ENCODE measurements at places on chromosomes 3 and 15.

GRCh38 chr3:51798411-51798963, 19.4 kb upstream of the IQCF6 start:
- DNase-seq = no peak

DNA sequence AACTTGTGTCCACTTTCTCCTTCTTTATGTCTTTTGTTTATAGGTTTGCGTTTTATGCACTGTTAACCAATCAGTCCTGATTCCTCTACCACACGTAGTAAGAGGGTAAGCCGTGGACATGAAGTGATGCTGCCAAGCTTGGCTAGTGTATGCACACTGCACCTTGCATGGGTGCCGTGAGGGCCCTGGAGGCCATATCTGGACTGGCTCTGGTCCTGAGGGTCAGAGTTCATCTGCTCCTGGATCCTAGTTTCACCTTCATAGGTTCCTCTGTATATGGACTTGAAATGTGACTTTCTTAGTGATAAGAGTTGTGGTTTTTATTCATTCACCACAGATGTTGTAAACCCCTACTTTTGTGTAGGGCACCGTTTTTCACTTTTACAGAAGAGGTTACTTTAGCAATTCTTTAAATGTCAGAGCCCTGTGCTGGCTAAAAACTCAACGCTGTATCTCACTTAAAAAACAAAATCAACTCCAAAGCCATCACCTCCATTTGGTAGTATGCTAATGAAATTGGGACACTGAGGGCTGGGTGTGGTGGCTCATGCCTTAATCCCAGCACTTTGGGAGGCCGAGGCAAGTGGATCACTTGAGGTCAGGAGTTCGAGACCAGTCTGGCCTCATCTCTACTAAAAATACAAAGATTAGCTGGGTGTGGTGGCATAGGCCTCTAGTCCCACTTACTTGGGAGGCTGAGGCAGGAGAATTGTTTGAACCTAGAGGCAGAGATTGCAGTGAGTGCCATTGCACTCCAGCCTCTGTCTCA, 22.9 kb downstream of the SIAH2 start:
- DNase-seq = no peak

DNA sequence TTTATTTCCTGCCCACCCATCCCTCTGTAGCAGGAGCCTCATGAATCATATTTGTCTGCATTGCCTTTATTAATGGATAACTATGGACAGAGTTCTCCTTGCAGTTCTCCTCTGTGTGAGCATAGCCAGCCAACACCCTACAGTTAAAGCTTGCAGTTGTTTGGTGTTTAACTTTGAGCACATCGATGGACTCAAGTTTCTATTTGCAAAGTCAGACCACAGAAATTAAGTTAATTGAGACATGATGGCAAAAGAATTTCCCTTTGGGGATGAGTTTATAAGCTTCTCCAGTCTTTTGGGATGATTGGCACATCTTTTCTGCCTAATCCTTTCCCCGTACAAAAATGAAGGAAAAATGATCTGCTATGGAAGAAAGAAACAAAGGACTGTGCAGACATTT, 398.9 kb upstream of the THBS1 start:
- no peak for DNase-seq

- no peak for DNase-seq
These were observed 538.2 kb downstream of the FOXP1 start for GRCh38 chr3:71045212-71045916.

GRCh38 chr15:77371850-77372563, 47.9 kb downstream of the PEAK1 start:
- no peak for DNase-seq

DNA sequence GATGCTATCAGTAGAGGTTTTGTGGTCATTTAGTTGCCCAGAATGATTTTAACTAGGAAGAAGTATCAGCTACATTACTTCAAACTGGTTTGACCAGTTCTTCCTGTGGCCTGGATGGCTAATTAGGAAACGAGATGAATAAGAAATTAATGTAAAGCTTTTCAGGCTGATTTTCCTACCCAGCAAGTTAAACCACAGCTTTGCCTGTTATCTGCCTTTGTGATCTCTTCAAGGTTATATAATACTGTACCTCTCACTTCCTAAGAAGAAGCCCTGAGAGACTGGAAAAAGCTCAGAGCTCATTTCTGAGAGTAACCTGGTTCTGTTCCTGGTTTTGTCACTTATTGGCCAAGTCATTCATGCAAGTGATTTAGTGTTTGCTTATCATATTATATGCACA, 782.2 kb upstream of the GOLIM4 start:
- DNase-seq = no peak

DNA sequence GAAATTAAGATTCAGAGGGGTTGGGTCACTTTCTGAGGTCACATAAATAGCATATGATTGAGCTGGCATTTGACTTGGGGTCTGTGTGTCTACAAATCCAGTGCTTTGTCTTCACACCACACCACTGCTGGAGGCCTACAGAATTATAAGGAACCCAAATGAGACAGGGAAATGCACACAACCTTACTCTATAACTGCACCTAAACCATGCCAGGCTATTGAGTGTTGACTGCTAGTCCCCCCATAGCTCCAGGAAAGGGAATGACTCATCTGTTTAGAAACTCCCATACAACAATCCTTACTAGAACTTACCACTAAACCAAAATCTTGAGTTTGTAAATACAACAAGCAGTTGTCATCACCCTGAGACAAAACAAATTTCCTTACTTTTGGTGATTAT, 16.9 kb upstream of the TSC22D2 start:
- DNase-seq = no peak

DNA sequence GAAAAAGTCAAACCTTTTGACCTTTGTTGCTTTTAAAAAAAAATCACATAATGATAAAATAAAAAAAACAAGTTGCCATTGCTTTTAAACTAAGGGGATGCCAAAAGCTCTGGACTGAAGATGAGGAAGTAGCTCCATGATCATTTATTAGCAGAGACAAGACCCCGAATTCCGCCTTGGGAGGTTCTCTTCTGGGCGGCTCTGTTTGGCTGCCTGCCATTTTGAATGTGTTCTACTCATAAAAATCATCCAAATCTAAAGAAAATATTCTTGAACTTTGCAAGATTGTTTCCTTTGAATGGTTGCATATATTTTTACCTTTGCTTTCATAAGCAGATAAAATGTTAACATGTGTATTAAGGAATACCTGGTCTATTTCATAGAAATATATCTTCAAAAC, 63.8 kb downstream of the NCEH1 start:
- DNase-seq = no peak

GRCh38 chr3:117489663-117490079, 780.1 kb downstream of the TUSC7 start:
- DNase-seq = no peak

- DNase-seq = no peak
These were observed 129.6 kb downstream of the NR2F2 start for GRCh38 chr15:96460106-96460505.

DNA sequence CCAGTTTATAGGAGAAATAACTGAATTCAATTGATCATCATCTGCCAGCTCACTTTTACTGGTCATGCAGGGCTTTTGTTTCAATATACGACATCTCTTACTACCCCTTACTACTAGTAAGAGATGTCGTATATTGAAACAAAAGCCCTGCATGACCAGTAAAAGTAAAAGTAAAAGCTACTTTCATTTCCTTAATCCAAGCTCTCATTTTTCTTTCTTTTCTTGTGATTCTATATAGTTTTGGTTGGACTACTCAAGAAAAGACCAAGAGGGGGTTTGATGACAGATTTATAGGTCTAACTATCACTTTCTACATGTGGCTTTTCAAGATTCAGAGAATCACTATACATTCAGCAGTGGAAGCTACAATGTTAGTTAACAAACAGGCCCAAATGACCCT, 1237.3 kb downstream of the ROBO2 start:
- DNase-seq = no peak

GRCh38 chr15:100520132-100520921, 8.4 kb downstream of the CERS3 start:
- DNase-seq = peak; percentile 39

- DNase-seq = no peak
These were observed 260.5 kb downstream of the PTPRG start for GRCh38 chr3:61821823-61822251.

DNA sequence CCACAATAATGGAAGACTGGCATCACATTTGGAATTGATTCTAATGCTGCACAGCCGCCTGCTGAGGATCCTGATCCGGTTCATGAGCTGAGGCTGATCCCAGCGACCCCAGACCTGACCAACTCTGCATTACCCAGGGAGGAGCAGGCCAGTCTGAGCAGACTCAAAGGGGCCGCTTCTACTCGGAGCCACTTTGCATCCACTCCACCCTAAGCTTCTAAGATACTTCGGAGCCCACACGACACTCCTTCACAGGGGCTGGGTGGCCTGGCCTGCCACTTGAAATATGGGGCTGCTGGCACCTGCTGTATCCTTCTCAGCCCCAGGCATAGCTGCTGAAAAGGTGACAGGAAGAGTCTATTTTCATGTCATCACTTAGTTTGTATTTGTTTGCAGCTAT, 33.2 kb upstream of the NSMCE3 start:
- DNase-seq = no peak

GRCh38 chr15:63986751-63987341, 59.4 kb downstream of the DAPK2 start:
- peak; percentile 82 for DNase-seq

GRCh38 chr3:55584030-55584429, 96.9 kb upstream of the WNT5A start:
- no peak for DNase-seq

DNA sequence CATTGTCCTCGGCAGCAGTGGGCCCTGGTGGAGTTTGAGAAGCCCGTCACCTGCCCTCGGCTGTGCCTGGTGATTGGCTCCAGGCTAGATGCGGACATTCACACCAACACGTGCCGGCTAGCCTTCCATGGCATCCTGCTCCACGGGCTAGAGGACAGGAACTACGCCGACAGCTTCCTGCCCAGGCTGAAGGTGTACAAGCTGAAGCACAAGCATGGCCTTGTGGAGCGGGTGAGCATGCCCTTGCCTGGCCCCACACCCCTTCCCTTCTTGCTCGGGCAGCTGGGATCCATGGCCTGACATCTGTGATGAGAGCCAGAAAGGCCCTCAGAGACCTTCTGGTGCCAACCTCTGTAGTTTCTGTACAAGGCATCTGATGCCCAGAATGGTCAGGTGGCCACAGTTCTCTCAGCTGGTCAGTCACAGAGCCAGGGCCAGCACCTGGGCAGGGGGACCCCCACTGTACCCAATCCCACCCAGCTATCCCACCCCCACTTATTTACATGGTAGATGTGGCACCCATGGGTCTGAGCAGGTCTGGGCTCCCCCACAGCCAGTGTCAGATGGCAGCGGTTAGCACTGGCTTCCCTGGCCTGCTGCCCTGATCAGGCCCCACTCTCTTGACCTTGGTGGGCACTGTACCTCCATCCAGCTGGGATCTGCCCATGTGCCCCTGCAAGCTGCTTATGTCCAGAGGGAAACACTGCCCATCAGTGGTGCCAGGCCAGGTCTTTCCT, 124.9 kb downstream of the DNAJB8 start:
- no peak for DNase-seq

GRCh38 chr15:89794627-89795241, 18.6 kb downstream of the MESP2 start:
- DNase-seq = no peak

DNA sequence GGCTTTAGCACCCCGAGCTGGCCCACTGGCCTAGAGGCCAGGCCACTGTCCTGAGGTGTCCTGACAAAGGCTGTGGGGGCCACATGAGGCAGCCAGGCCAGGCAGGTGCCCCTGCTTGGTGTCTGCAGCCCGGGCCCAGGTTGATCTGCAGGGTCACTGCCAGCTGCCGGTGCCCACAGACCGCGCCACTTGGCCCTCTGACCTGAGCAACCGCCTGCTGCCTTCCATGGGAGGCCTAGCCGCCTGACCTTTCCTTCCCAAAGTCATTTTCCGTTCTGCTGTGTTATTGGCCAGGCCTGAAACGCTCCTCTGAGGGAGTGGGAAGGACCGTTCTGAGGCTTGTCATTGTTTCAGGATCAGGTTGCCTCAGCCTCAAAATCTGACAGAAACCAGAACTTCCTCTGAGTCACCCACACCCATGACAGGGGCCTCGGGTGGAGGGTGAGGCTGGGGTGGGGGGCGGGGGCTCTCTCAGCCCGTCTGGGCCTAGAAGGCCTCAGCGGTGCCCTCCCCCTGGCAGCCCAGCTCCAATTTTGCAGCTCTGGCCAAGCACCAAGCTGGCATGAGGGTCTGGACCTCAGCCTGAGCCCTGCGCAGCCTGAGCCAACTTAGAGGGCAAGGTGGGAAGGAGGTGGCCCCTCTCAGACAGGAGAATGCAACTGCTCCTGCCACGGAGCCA, 140.7 kb upstream of the MEF2A start:
- DNase-seq = peak; percentile 98

- DNase-seq = no peak
These were observed 152.8 kb downstream of the UACA start for GRCh38 chr15:70610541-70610940.

GRCh38 chr15:27254055-27254454, 283.1 kb downstream of the GABRG3 start:
- DNase-seq = no peak

DNA sequence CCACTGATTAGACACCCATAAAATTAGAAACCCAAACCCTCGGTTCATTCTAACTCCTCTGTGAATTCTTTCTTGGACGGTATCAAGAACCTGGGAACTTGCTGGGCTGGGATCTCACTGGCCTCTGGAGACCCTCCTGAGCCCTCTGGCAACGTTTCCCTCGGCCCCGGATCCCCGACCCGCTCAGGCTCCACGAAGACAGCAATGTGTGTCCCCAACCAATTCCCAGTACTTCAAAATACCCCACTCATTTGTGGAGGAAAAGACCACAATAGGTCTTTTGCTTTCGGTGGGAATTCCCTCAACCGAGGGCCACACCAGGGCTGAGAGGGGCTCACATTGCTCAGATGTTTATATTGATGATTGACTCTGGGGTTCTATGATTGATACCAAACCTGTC, 117.9 kb upstream of the PRR20G start:
- DNase-seq = no peak

DNA sequence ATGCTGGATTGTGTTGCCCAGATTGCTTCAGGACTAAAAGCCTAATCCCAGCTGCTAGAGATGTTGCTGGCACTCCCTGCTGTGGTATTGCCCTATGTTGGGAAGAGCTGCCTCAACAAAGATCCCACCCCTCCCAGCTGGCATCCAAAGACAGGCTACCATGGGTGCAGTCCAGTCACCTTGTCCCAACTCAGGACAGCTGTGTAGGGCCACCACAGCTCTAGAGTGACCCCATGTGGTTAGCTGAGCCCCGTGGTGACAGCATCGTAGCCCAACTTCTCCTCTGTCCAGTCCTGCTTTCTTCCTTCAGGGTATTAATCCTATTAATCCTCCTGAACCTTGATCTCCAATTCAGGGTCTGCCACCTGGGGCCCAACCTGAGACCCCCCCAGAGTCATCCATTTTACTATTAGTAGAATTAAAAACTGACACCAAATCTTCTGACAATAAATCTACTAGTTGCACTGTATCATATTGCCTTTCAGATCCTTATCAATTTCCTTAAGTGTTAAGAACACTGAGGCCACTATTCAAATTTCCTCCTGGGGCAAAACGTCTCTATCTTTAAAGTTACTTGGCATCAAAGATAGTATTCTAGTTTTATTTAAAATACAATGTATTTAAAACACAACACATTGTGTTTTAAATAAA, 83.5 kb downstream of the AQP9 start:
- DNase-seq = peak; percentile 84

- DNase-seq = no peak
These were observed 81.7 kb upstream of the POU1F1 start for GRCh38 chr3:87358066-87358465.

GRCh38 chr3:43019006-43019809, 40.1 kb downstream of the GASK1A start:
- DNase-seq = no peak

Measured in inflammatory macrophage treated with lipopolysaccharide for 1 hour (primary cell).